ENCODE measurements at places on chromosomes 5 and 9.

GRCh38 chr9:70590315-70590677 lies 175.8 kb upstream of the KLF9 start:
- peak; percentile 58 for DNase-seq

DNA sequence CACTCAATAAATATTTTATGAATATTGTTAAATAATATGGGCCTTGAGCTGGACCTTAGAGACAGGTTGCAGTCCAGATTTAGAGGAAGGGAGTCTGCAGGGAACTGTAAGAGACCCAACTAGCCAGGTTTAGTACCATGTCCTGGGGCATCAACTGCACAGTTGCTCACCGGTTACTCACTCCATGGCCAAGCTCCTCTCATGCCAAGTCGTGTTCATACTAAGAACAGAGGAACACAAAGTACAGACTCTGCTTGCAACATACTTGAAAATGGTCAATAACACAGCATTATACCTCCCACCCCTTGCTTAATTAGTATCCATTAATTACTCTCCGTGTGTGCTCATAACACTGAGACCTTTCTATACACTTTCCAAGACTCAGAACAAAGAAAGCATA lies 317.6 kb upstream of the PIK3R1 start:
- DNase-seq, result no peak

- DNase-seq, result no peak
Measured at GRCh38 chr5:136780518-136780917, 415.2 kb upstream of the TRPC7 start.

GRCh38 chr5:113133211-113133975 lies 156.8 kb downstream of the DCP2 start:
- no peak for DNase-seq

DNA sequence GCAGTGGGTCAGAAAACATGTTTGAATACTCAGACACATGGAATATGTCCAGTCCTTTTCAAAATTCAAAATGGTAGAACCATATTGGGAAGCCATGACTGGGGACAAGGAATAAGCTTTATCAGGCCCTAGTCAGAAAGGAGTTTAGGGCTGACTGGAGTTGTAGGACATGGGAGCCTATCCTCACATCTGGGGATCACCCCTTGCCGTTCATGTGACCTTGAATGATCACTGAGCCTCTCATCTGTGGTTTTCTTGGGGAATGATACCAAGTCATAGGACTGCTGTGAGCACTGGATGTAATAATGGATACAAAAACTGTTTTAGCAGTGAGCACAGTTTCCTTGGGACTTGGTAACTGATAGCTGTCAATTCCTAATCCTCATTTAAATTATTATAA lies 84.7 kb downstream of the IQGAP2 start:
- DNase-seq, result no peak

- DNase-seq, result no peak
Measured at GRCh38 chr9:75451505-75451904, 363.2 kb downstream of the OSTF1 start.

GRCh38 chr9:104092192-104092591 lies 1.9 kb upstream of the SMC2 start:
- no peak for DNase-seq

- DNase-seq, result no peak
Measured at GRCh38 chr5:75648712-75649111, 37.5 kb downstream of the ANKDD1B start.

GRCh38 chr9:70262948-70263347 lies 4.2 kb downstream of the SMC5 start:
- DNase-seq, result peak; percentile 71

- DNase-seq, result no peak
Measured at GRCh38 chr5:169080448-169080911, 220.5 kb downstream of the SLIT3 start.

GRCh38 chr5:172745838-172746237 lies 25.2 kb downstream of the DUSP1 start:
- DNase-seq, result no peak

- no peak for DNase-seq
Measured at GRCh38 chr9:34552606-34552981, 29.8 kb upstream of the ENHO start.

GRCh38 chr9:38211002-38211401 lies 142.0 kb upstream of the SHB start:
- no peak for DNase-seq

DNA sequence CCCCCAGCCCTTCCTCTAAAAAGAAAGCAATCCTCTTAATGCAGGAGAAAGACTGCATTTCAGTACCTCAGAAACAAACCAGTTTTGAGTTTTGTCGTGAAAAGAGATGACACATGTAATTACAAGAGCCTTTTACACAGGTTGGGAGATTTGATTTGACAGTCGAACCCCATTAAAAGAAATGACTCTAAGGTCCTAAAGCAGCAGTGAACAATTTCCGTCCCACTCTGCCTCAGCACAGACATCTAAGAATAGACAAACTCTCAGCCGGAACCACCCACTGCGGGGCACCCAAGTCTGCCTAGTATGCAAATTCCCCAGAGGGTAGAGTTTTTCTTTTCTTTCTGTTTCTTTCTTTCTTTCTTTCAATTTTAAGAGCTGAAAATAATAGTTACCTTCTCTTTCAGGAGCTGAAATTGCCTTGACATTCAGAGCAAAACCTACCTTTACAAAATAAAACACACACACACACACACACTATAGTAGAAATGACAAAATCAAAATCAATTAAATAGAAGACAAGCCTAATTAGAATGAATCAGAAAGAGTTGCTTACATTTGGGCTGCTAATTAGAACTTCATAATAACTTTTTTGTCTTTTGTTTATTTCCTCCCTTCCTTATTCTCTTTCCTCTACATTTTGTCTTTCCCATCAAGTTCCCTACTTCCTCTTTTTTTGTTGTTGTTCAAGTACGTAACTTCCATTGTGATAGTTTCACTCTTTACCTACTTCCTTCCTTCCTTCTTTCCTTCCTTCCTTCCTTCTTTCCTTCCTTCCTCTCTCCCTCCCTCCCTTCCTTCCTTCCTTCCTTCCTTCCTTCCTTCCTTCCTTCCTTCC lies 65.1 kb downstream of the BASP1 start:
- no peak for DNase-seq

GRCh38 chr5:34503379-34504253 lies 152.5 kb upstream of the RAI14 start:
- DNase-seq, result no peak

DNA sequence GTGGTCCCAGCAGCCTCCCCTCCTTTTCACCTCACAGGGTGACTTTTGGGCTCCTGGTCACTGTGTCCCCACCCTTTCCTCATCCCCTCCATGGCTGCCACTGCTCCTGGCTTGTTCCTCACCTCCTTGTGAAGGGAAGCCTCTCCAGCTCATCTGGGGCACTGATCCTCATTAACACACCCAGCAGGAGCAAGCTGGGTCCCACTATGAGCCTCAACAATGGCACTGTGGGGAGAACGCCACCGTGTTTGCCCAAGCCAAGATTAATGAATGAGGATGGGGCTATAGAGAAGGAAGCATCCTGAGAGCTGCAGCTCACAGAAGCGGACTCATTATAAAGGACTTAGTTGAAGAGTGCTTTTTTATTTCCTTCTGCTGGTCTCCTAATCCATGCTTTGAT lies 118.4 kb downstream of the MARCHF11 start:
- no peak for DNase-seq

GRCh38 chr5:176773408-176774035 lies 36.8 kb upstream of the UNC5A start:
- no peak for DNase-seq

GRCh38 chr9:77864211-77864889 lies 167.3 kb downstream of the GNAQ start:
- DNase-seq, result peak; percentile 87

- peak; percentile 56 for DNase-seq
Measured at GRCh38 chr9:132507670-132508469, 74.5 kb upstream of the BARHL1 start.

DNA sequence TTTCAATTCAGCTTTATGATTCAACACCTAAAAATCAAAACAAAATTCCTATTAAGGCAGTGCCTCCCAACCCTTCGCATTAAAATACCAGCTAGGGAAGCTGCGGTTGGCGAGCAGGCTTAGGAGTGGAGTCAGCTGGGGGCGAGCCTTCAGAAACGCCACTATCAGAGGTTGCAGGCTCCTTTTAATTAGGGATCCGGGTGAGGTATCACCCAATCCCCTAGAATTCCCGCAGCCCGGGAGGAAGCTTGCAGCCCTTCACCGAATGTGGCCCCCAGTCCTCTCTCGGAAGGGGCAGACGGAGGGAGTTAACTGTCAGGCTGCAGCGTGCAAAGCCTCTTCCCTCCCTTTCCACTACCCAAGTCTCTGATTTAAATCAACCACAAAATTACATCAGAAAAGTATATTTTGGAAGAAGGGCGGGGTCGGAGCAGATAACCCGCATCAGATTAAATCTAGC lies 1.7 kb downstream of the STC2 start:
- DNase-seq, result peak; percentile 89

DNA sequence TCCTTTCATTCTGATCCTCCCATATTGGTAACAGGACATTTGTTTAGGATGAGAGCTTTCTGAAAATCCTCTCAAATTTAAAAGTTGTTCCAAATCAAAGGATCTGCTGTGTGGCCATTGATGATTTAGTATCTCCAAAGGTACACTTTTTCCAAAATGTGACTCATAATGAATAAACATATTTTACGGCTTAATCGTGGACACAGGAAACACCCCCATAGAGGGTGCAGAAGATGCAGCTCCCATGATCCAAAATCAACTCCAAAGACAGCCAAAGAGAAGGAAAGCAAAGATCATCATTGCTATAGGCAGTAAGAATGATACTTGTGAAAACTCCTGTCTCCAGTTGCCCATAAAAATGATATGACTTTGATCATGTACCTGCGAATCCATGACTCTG lies 239.7 kb downstream of the PIK3R1 start:
- no peak for DNase-seq

- peak; percentile 21 for DNase-seq
Measured at GRCh38 chr5:77770293-77771005, 5.7 kb downstream of the TBCA start.

- DNase-seq, result no peak
Measured at GRCh38 chr5:179141867-179142266, 81.7 kb downstream of the ZNF354C start.

GRCh38 chr5:11143456-11144267 lies 382.6 kb upstream of the DAP start:
- DNase-seq, result no peak

DNA sequence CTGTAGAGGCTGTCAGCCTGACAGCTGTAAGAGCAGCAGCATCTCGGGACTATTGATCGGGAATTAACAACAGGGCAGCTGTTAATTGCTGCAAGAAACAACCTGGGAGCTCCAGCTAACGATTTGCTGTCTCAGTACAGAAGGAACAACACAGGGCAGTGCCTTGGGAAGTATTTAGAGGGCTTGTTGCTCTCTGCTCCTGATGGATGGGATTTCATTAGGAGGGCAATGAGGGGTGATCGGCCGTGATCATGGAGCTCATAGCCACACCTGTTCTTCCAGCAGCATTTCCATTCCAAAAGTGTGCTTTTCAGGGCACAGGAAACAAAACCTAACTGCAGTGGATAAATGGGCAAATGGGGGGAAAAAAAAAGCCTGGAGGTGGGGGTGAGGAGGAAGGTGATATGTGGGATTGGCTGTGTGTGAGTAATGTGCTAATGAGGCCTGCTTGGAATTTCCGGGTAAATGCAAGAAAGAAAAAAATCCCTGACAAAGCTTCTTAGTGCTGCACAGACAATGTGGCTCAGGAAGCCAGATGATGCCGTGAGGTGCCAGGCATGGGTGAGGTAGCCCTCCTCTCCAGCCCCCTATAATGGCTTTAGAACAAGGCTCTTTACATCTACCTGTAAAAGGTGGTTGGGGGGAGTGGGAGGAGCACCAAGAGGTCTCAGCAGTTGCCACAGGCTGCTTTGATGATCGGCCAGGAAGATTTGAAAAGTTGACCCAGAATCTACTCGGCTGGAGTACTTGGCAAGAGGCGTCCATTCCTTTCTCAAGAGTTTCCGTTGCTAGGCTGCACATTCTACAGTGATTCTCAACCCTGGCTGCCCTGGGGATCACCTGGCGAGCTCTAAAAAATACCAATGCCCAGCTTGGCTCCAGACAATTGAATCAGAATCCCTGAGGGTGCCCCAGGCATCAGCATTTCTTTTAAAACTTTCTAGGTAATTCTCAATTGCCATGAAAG lies 139.5 kb upstream of the KLF9 start:
- DNase-seq, result peak; percentile 77

DNA sequence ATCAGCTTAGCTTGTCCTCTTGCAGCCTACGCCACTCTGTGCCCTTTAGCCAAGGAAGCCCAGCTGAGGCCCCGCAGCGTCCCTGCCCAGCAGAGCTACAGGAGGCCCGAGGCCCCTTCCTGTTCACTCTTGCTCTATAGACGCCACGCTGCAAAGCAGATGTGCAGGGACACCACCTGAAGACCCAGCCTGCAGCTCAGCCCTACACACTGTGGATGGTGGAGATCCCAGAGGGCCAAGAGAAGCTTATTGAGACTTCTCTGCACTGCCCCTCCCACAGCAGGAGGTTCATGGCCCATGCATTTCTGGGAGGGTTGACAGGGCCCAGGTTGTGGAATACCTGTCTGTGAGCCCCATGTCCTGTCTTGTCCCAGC lies 33.6 kb downstream of the IRF1 start:
- DNase-seq, result no peak

DNA sequence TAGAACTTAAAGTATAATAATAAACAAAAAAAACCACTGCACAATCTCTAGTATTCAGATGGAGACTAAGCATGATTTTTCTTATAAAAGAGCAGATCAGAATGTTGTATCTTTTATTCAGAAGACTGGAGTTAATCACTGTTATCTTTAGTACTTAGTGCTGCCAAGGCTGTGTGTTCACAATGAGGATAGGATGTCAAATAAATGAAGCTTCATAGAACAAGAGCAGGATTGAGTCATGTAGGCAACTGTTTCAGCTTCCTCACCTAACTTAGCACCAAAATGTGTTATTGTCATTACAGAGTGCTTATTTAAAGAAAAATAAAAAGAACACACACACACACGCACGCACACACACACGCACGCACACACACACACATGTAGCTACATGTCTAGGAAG lies 58.1 kb upstream of the CDKN2B start:
- peak; percentile 36 for DNase-seq

Measured in iris pigment epithelial cell (primary cell).